ENCODE measurements at places on chromosomes 7 and 10.

- DNase-seq = no peak
Observed at GRCh38 chr10:49355221-49355620, 40.7 kb downstream of the DRGX start.

DNA sequence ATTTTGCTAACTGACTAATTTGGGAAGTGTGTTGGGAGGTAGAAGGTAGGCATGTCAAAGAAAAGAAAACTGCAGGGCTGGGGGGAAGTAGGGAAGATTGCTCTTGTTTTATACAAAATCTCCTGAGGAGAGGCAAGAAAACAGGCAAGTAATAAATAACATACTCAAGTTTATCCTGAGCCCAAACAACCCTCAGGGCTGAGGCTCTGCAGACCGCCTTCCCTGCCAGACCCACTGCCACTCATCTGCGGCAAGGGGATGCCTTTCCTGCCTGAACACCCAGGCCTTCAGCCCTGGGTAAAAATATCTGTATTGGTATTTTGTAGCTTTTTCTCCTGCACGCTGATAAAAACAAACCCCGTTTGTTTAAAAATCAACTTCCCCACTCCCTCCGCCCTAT lies 399.8 kb upstream of the NFE2L3 start:
- DNase-seq = no peak

- peak; percentile 90 for DNase-seq
Observed at GRCh38 chr7:151592868-151593486, 73.3 kb upstream of the RHEB start.

DNA sequence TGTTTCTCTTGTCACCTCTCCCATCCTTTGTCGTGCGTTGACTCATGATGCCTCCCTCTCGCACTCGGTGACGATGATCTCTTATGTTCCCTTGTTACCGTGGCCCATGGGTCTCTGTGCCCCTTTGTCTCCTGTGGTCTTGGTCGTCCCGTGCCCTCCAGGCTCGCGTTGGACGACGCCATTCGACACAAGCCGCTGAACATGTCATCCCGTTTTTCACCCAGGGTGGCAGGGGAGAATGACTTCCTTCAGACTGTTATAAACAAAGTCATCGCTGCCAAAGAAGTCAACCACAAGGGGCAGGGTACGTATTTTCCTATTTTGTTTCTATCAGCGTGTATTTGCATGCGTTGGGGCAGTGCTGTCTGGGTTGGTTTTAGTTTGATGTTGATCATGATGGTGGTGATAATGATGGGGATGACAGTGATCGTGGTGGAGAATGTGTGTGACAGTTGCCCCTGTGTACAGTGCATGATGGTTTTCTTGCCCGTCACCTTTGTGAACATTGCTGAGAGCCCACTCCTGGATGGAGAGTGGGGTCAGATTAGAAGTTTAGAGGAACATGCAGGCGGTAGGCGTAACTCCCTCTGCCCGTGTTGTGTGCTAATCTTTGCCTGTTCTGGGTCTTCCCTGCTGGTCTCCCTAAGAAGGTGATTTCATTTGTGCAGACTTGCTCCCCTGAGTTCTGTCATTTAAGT lies 107.0 kb downstream of the DOCK1 start:
- no peak for DNase-seq

DNA sequence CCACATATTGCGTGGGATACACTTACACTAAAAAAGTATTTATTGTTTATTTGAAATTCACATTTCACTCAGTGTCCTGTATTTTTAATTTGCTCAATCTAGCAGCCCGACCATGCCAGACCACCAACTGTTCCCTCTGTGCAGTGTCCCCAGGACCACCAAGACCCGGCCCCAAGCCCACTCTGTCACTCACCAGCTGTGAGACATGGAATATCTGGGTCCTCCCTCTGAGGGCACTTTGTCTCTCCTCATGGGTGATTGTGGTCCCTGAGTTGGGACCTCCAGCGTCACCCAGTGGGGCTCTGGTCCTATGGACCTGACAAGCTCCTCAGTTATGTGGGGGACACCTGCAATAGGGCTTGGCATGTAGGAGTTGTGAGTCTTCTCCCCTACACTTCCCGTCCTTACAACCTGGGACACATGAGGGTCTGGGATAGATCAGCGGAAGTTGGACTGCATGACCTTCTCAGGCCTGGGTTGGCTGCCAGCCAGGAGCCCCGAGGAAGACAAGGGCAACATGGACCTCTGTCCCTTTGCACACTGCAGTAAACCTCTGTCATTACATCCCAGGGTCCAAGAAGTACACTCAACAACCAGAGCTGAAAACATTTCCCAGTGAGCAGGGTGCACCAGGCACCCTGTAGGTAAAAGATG lies 12.1 kb downstream of the C10orf71 start:
- DNase-seq = no peak

GRCh38 chr7:92720604-92721350 lies 115.6 kb downstream of the CDK6 start:
- no peak for DNase-seq

GRCh38 chr10:49534670-49535381 lies 4.1 kb downstream of the ERCC6 start:
- DNase-seq = no peak

GRCh38 chr7:132211971-132212370 lies 364.3 kb downstream of the PLXNA4 start:
- no peak for DNase-seq

DNA sequence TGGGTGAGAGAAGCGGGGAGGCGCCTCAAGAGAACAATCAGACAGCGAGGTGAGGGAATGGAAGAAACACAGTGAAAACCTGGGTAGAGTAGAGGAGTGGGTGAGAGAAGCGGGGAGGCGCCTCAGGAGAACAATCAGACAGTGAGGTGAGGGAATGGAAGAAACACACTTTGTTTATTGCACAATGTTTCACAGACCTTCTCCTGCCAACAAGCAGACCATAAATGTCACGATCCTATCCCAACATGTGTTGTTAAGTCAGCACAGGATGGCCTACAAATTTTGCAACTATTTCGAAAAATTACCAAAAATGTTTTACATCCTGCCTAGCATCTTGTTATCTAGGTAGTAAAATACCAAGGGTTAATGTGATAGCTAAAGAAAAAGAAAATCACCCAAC lies 115.3 kb downstream of the JAZF1 start:
- no peak for DNase-seq

GRCh38 chr10:80392250-80392649 lies 16.1 kb upstream of the PRXL2A start:
- no peak for DNase-seq

- no peak for DNase-seq
Observed at GRCh38 chr10:86871563-86872183, 85.7 kb downstream of the MMRN2 start.

DNA sequence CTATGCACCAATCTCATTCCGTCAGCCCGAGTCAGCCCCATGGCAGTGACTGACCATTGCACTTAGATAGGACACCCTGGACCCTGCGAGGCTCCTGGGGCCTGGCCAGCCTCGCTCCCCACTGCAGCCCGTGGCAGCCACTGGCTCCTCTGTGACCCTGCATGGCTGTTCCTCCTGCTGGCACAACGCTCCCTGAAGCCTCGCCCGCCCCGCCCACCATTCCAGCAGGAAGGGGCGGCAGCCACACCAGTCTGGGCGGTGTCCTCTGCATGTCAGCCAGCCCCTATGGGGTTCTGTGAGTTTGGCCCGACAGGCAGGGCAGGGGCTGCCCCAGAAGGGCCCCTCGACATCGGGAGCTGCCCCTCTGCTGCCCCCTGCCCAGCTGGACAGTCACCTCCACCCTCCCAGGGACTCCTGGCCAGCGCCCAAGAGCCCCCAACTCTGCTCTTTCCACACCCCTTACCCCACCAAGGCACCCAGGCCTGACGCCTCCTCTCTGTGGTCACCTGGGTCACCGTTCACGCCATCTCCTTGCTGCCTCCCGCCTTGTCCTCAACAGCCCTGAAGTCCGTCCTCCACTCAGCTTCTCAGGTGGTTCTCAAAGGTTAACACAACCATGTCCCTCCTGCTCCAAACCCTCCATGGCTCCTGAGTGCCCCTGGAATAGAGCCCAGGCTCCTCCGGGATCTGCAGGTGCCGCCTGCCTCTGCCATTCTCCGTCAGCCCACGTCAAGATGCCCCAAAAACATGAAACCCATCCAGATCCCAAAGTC lies 103.5 kb downstream of the MICALL2 start:
- DNase-seq = no peak

DNA sequence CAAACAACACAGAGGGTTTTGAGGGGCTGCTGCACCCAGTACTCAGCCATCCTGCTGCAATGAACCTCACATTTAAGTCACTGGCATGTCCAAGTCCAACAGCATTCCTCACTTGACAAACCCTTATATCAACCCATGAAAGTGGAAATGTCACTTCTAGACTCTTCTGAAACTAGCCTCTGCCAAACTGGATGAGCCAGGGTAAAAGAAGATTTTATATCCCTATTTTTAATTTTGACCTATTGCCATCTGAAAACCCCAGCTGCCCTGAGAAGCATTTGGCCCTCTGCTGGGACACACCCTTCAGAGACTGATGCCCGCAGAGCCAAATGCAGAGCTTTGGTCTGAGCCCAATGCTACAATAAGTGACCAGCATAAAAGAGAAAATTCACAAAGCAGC lies 201.1 kb downstream of the ANK3 start:
- DNase-seq = no peak

DNA sequence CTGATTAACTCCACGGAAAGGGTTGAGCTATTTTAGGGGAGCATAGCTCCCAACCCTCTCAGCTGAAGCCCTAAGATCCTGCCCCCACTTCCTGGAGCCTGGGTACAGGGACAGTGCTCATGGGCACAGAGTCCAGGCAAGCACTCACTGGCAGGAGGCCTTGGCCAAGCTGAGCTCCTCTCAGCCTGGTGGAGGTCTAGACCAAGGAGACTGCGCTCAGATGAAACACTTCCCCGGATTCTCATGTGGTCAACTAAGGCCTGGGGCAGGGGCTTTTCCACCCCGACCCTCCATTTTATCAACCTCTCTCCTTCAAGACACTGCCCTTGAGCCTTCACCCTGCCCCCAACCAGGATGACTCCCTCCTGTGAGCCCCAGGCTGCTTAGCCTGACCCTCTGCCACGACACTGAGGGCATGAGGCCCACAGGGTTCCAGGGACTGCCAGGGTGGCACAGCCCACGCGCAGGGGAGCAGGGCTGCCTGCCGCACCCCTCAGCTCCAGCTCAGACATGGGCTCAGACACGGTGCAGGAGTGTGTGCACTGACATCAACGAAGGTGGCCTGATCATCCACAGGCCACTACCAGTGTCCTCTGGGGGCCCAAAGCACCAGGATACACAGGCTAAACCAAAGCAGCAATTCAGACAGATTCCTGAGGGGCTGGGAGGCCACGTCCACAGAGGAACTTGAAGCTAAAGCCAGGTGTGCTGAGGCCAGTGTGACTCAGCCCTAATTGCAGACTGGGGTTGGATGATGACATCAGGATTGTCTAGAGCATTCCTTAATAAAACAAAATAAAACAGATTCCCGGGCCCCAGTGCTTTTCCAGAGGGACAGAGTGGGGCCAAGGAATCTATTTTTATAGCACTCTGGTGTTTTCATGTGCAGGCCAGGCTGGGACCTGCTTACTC lies 18.8 kb downstream of the CHAT start:
- DNase-seq = peak; percentile 52

DNA sequence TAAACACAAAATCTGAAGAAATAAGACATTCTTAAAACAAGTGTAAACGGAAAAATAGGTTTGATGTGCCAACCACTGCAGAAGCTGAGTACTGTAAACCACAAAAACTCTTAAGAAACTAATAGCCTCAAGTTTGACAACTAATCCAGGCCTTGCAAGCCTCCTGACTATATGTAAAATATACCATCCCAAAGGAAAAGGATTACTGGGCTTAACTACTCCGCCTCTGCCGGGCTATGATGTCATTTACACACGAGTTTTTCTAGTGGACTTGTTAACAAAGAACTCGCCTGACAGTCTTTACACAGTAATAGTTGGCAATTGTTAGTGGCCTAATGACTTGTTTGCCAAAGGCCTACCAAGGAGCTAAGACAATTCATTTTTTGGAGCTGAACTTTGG lies 2.1 kb downstream of the KIF5B start:
- no peak for DNase-seq

GRCh38 chr7:127937066-127937680 lies 94.1 kb downstream of the LRRC4 start:
- DNase-seq = no peak

DNA sequence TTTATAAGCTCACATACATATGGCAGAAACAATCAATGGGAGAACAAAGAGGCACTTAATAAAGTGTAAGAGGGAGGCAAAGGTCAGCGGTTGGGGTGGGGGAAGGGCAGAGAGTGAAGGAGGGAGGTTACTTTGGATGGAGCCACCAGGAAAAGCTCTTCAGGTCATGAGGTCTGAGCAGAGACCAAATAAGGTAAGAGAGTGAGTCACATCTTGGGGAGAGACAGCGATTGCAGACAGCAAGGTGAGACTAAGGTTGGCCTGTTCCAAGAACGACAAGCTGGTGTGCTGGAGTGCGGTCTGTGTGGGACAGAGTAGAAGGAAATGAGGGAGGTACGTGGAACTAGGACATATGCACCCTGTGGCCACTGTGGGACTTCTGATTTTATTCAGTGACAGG lies 74.3 kb upstream of the TOMM7 start:
- DNase-seq = no peak

DNA sequence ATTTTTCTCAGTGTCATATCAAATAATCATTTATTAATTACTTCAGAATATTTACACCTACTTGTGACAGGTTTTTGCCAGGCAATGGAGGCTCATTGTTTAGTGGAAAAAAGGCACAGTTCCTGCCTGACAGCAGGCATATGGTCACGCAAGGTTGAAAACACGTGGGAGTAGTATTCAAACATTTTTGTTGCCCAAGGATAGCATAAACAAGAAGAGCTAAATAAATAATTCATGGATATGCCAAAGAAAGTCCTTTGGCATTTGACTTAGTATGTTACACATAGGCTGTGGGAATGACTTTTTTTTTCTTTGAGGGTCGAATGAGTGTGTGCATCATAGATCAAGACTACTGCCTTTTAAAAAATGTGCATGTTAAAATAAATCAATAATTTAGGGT lies 120.5 kb upstream of the SEMA3E start:
- DNase-seq = no peak

All from RWPE1 (cell line).